NCI-H1105 treated with DMSO at 0.1 percent for 48 hours (cell line): ENCODE measurements at places on chromosomes 6 and 20.

GRCh38 chr20:50393990-50394561 lies 116.1 kb upstream of the PTPN1 start:
- DNase-seq: no peak

DNA sequence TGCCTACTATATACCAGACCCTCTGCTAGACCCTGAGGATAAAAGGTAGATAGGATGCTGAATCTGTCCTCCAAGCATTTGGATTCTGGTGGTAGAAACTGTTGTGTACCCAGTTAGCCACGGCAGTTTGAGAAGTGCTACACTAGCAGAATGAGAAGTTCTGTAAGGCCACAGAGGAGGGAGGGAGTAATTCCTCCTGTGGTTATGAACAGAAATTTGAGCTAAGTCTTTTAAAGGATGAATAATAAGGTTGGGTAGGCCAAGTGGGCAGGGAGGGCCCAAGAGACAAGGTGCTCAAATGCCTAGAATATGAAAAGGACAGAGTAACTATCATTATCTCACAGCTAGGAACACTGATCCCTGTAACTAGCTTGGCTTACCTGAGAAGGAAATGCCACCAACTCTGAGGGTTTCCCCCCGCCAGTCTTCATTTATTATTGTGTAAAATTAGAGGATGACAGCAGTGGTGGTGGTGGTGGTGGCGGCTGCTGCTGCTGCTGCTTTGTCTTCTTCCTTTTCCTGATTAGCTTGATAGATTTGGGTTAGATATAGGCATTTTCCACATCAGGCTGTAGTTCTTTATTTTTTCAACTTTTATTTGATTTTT lies 243.3 kb downstream of the PRL start:
- no peak for DNase-seq

DNA sequence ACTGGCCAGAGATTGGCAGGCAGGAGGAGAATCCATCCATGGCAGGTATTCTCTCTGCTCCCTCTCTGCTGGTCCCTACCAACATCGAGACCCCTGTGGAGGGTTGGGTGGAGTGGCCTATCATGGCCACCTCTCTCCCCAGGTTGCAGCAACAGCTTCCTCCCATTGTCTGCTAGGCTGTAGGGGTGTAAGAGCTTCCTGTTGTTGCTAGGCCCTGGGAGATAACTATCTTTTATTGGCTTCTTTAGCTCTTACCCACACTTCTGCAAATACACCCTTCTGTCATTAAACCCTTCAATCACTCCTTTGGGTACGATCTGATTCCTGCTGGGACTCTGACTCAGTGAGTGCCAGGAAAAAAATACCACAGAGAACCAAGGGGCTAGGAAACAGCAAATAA lies 66.6 kb upstream of the FAM184A start:
- no peak for DNase-seq

- DNase-seq: no peak
These were observed 10.1 kb downstream of the ISM1 start for GRCh38 chr20:13231031-13231752.

DNA sequence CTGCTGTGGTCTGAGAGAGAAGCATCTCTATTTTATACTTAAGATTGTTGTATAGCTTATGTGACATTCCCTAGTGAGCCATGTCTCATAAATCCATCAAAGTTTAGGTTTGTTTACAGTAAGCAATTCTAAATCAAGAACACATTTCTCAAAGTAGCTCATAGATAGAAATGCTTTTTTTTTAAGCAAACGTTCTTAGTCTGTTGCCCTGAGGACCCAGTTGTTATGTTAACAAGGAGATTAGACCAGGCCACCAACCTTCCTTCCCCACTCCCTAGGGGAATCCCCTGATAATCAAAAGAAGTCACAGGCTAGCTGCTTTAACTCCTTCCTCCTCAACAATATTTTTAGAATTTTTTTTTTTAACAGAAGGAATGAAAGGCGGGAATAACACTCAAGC lies 169.0 kb downstream of the FUT9 start:
- no peak for DNase-seq
